ENCODE measurements at places on chromosomes 4 and X.

GRCh38 chr4:57100979-57101651, 9.1 kb downstream of the IGFBP7 start:
- DNase-seq = no peak

DNA sequence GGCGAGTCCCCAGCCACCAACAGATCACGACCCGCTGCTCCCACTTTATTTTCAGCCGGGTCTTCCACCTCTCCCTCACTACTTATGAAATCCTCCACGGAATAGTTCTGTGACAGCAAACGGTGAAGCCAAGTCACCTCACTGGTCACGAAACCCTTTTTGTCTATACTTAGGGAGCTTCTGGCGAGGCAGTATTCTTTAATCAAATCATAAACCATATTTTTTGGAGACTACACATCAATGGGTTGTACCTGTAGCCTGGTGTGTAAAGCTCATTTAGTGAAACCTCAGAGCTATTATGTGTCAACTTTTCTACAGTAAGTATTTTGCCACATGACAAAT, 809 bp upstream of the H2AZ1 start:
- no peak for DNase-seq

DNA sequence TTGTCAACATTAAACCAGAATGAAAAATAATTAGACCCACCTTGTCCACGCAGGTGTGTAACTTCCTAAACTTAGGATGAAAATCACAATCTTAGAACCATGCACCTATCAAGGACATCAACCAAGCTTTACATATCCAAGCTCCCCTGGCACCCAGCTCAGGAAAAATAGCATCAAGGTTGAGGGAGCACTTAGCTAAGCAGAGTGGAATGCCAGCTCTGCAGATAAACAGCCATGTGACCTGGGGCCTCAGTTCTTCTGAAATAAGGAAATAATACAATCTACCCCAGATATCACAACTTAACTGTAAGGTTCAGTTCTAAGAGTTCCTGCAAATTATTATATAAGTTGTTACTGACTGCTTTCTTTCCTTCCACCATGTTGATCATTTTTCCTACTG, 64.7 kb downstream of the DHX15 start:
- no peak for DNase-seq

- DNase-seq = no peak
Measured at GRCh38 chrX:41588271-41588670, 100.5 kb upstream of the GPR34 start.

DNA sequence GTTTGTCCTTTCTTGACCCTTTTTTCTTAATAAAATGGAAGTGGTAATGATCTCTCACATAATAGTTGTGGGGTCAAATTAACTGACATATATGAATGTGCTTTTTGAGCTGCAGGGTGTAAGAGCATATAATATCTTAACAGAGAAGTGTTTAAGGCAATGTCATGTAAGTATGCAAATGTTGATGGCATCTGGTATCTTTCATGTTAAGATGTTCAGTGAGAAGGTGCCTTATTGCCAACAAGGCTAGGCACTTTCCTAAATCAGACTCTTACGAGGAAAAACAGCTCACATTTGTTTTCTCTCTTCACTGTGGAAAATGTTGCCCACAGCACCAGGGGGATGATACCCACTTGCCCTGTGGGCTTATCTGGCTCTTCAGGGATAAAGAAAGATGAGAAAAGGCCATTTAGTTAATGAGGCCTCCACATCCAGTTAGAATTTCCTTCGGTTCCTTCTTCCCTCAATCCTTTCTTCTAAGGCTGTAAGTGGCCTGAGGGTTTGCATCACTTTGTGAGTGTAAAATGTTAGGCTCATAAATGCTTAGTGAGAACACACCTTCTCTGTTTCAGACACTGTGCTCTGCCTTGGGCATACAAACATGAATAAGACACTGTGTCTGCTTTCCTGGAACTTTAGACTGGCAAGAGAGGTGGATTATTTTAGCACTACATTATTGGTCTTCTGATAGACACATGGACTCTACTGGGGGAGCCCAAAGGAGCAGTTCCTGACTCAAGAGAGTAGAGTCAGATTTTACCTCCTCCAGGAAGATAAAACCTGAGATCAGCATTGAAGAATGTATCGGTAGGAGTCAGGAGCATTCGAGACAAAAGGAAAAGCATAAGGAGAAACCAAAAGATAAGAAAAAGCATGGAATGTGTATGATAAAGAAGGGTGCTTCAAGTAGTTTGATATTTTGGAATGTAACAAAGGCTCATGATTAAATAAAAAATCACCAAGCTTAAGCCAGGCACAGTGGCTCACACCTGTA, 135.5 kb downstream of the SOWAHB start:
- no peak for DNase-seq

DNA sequence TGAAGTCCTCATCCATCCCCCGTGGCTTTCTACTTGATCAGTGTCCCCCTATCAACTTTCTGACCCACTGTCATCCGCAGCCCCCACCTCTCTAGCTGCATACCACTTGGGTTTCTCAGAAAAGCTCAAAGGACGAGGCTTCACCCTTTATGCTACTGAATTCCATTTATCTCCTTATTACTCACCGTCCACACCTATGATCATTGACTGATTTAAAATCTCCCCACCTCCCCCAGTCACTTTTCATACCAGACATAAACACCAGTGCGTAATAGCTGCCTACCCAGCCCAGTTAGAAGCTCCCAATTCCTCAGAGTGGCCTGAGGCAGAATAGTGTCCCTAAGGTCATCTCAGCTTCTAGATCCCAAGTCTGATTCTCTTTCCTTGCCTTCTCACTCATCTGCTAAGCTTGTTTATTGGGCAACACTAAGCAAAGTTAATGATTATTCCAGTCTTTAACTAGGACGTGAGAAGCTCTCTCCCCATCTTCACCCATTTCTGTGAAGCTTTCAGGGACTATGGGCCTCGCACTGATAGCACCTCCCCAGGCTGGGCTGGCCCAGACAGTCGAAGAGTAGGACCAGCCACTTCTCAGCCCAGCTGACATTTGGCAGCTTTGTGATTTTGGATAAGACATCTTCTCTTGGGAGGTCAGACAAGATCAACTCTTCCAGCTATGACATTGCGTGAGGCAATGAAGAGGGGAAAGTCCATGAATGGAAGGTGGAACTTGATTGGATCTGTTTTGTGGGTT, 7.2 kb upstream of the DDX60L start:
- DNase-seq = no peak

DNA sequence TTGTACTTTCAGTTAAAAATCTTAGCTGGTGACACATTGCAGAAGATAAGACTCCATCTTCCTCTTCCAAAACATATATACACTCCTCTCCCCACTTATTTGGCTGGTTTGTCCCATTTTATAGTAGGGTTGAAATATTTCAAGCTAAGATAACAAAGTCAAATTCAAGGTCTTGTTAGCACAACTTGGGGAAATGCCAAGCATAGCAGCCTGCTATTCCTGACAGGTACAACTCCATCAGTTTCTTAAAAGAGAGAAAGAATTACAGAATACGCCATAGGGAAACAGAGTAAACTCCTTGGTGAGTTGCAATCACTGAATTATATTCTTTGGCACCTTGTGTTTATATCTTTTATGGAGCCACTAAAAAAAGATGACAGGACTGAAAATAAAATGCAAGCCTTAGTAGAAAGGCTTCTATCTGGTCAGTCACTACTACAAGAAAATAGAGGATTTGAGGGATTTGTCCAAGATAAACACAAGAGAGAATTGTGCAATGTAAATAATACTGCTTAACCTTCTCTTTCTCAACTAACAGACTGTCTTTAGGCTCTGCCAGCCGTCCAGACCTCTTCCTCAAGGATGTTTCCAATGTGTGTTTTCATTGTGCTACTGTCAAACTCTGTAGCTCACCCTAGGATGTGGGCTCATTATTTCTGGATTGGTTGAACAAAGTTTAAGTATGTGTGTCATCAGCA, 170.3 kb downstream of the VEGFC start:
- DNase-seq = no peak

DNA sequence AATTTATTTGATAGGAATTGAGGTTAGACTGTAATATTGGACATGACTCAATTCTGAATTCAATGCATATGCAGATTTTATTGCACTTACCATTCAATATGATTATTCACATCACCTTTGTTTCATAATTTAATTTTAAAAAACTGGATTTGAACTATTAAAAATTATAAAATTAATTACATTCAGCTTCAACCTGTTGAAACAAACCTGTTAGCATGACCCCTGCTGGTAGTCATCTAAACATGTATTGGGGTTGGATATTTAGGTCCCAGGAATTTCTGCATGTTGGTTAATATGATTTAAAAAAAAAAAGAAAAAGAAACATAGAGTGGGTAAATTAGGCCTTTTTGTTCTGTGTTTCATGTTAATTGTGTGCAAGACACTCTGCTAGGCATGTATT, 85.9 kb downstream of the ARSJ start:
- no peak for DNase-seq

GRCh38 chr4:88979276-88979675, 77.7 kb downstream of the FAM13A start:
- DNase-seq = no peak

DNA sequence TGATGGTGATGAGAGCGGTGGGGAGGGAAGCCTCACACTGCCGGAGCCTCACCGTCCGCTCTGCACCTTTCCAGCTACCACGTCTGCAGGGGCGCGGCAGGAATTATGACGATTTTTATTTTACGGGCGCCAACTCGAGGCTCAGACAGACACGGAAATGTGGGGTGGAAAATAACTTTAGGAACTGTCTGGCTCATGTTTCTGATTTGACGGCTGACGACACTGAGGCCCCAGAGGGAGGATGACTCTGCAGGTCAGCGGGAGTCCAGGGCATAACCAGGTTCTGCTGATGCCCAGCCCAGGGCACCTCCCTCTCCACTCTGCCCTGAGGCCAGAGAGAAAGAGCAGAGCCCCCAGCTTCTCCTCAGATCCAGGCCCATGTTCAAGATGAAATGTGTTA, 43.9 kb downstream of the C4orf50 start:
- DNase-seq = no peak

GRCh38 chrX:72705111-72705510, 9.0 kb downstream of the PHKA1 start:
- no peak for DNase-seq

DNA sequence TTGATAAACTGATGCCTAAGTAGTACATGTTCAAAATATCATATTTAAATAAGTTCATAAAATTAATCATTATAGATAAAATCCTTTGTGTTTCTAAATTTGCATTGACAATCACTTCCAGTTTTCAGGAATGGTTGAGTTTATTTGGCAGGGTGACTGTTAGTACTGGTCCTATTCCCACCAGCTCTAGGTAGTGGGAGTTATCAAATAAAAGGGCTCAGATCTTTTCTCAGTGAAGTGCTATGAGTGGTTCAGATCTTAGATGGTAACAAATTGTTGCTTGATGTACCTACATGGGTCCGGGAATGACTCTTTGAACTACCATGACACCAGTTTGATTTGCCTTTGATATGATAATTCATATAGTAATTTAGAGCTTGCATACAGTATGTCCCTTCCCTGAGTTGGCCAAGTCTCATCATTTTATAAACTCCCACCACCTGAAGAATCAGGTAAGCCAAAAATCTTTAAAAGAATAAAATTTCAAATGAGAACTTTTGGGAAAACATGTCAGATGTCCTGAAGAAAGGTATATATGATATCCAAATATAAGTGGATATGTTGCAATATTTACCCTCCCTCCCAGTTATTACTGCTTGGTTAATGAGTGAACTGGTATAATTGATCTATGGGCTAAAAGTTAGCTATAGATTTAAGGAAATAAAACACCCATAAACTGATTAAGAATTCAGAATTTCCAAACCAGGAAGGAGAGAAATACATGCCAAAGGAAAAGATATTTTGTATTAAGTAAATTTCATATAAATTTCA, 28.6 kb downstream of the GPC3 start:
- DNase-seq = no peak

- no peak for DNase-seq
Measured at GRCh38 chrX:108396188-108396891, 41.9 kb downstream of the COL4A6 start.

DNA sequence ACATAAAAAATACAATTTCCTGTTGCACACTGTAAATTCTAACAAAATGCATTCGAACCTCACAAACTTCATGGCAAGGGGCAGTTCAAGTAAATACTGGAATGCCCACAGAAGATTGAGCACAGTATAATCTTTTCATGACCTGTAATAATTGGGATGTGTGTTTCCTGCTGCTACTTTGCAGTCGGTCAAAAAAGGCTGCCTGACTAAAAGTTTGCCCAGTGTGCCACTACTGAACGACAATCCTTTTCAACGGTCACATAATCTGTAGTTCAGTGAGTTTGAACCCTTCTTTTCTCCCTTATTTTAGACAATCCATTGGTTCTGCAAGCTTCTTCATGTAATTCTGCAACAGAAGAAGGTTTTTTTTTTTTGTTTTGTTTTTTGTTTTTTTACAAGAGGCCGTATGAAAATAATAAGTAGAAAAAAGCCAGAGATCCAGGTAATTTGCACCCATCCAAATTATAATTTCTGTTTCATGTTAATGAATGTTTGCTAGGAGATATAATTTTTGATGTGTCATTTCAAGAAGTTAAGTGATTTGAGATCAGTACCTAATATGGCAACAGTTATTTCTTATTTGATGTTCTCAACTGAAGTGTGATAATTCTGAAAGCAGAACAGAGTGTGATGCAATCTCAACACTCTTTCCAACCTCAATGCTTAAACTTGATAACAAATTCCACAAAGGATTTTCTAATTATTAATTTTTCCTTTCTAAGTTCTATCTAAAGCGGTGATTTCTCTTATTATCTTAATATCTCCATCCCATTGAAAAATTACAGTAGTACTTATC, 237.6 kb downstream of the FSTL5 start:
- DNase-seq = no peak

DNA sequence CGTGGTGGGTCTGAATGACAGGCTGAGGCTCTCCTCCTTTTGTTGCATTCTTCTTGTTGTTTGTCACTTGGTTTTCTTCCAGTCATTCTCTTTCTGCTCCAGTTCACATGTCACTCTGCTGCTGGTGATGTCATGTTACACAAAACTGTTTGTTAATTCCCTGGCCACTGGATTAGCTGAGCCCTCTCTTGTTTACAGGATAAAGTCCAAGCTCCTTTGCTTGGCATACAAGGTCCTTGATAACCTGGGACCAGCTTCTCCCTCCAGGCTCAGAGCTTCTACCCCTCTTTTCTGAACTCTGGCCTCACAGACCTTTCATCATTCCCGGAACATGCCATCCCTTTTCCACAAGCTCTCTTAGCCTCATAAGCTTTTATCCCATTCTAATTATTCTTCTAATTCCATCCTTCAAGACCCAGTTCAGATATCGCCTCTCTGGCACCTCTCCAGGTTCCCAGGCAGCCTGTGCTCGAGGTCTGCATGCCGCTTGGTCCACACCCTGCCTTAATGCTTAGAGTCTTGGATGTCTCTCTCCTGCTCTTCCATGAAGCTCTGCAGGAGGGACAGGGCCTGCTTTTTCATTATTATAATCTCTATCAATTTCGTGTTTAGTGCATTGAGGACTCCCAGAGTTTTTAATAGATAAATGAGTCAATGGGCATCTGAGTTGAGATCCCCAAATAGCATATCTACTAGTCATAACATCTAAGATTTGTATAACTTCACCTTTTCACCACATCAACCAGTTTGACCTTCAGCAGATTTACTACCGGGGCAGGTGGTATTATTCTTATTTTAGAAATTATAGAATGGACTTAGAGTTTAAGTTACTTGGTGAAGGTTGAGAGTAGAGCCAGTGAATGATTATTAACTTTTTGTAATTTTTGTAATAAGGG, 98.7 kb downstream of the TMEM131L start:
- no peak for DNase-seq

Measured in 8988T (cell line).